GM12878 (cell line): ENCODE measurements at places on chromosomes 7 and 10. TPM values are rescaled to one million over a fixed set of nuclear protein-coding genes. Genes with fewer than 3 reads are reported as not detected.

DNA sequence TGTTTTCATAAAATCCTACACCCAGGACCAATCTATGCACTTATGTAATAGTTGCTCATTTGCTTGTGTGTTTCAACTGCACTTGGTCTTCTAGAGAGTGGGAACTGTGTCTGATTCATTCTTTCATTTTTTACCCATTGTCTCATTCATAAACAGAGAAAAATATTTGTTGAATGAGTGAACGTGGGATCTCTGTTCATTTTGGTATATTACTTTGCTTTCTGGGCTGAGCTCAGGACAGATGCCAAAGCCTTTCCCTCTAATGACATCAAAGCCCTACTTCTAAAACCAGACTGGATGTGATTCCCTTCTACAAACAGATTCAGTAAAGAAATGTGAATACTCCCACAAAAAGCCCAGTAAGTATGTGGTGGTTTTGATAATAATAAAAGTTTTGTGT lies 145.2 kb downstream of the ST7 start:
- DNase-seq, result no peak

GRCh38 chr10:108755646-108756045 lies 1167.7 kb downstream of the XPNPEP1 start:
- no peak for DNase-seq

- DNase-seq, result no peak
These were observed 92.0 kb downstream of the DLG5 start for GRCh38 chr10:77834540-77834939.

- DNase-seq, result no peak
These were observed 131.5 kb downstream of the OAT start for GRCh38 chr10:124287071-124287685.

The COBL gene
- 0.03 and 0.21 TPM in 2 replicates for total RNA-seq

The GPR158 gene
- not detected in 2 replicates for total RNA-seq

The TMEM229A gene
- not detected in 2 replicates for total RNA-seq

GRCh38 chr10:47301833-47302232 lies 1.8 kb downstream of the GDF10 start:
- no peak for DNase-seq

- DNase-seq, result no peak
These were observed 37.2 kb downstream of the NKX6-2 start for GRCh38 chr10:132748545-132749370.
